ENCODE measurements at places on chromosomes 7 and 10.
A peak's percentile ranks its signal among the peaks of the same experiment; 100 is the strongest.

GRCh38 chr10:34816501-34817002 is 1.5 kb upstream of the PARD3 start:
- DNase-seq = peak; percentile 34

DNA sequence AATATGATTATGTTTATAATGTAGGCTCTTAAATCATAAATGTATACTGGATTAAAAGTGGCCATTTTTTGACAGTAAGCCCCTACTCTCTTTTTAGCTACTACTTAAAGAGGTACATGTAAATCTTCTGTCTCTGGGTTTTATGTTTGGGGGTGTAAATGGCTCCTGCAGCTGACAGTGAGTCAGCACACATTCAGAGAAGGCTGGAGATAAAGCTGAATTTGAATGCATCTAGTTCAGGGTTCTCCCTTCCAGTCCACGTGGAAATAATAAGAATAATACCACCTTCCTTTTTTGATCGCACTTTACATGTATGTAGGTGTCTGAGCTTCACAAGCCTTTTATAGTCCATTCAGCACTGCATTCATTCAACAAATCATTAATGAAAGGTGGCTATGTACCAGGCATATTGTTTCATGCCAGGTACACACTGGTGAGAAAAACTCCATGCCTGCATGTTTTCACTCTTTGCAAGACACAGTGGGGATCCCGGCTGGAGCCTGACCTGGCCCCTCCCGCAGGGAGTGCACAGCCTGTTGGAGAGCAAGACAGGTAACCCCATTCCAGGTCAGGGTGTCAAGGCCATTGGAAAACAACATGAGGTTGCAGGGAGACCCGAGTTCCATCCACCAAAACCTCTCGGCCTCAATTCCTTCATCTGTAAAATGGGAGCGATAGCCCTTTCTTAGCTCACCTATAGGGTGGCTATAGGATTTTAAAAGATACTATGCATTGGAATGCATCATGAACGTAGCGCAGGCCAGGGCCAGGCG is 107.5 kb upstream of the ANLN start:
- DNase-seq = no peak

- no peak for DNase-seq
Observed at GRCh38 chr7:12609561-12609960, 39.0 kb downstream of the SCIN start.

DNA sequence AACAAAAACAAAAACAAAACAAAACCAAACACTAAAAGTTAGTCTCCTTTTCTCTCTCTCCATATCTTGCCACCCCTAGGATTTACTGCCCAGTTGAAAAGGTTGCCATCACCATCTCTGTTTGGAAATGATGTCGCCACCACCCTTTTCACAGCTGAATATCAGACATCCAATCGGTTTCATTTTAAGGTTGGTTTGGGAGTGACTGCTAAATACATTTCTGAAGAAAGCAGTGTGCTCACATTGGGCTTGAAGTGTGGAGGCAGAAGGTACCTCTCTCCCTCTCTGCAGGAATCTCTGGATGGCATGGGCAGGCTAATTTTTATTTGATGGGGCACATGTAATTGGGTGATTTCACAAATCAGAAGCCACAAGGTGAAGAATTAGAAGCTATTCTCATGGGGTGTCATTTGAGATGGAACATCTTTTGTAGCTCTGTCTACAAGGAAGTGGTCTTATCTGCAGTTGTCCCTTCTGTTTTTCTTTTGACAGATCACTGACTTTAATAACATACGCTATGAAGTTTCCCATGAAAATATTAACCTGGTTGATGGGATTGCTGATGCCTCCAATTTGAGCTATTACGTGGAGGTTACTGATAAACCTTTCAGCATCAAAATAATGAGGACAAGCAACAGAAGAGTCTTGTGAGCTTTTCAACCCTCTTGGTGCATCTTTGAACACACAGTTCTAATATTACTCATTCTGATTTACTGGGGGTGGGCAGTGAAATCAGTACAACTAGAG is 20.1 kb downstream of the MGAM2 start:
- no peak for DNase-seq

DNA sequence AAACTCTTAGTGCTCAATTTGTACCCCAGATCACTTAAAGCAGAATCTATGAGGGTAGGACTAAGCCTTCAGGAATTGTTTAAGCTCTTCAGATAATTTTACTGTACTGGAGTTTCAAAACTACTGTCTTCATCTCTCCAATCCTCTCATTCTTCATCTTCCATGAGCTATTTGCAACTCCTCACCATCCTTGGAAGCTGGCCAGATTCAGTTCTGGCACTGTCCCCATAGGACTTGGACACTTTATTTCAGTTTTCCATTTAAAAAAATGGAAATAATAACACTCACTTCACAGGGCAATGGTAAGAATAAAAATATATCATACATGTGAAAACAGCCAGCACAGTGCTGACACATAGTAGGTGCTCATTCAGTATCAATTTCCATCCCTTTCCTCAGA is 74.6 kb downstream of the PPP1R17 start:
- DNase-seq = no peak

- DNase-seq = no peak
Observed at GRCh38 chr7:76189276-76189675, 12.4 kb upstream of the SRRM3 start.

GRCh38 chr10:52752261-52752660 is 20.3 kb downstream of the MBL2 start:
- no peak for DNase-seq

GRCh38 chr7:117009705-117010361 is 56.5 kb downstream of the ST7 start:
- no peak for DNase-seq

DNA sequence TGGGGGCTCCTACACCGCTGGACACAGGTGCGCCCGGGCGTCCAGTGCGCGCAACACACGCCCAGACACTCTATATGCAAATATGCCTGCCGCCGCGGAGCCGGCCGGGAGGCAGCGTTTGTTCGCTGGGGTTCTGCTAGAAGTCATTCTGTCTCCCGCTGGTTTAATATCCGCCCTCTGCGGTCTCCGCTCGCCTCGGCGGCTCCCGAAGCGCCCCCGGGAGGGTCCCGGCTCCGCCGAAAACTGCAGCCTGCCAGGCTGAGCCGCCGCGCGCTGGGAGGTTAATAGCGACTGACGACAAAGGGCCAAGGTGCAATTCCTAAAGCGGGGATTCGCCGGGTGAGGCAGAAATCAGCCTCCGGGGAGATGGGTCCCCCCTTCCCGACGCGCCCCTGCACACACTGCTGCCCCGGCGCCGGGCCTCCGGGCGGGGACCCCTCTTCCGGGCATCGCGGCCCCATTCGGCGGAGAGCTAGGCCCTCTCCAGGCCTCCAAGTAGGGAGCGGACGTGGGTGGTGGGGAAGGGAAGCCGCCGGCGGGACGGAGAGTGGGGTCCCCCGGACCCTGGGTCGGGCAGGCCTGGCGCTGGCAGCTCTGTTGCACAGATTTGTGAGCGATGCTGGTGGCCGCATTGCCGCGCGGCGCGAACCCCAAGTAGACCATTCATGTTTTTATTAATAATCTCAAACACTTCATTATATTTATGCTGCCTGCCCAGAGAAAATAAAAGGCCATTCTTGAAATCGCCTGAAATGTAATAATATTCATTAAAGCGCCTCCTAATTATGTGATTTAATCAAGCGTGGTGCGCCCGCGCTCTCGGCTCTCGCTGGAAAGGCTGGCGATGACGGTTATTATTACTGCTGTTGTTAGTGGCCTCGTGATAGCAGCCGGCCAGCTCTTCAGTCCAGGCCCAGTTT is 9.1 kb downstream of the EN2 start:
- DNase-seq = no peak

- no peak for DNase-seq
Observed at GRCh38 chr7:142809671-142810070, 38.9 kb downstream of the PRSS2 start.

DNA sequence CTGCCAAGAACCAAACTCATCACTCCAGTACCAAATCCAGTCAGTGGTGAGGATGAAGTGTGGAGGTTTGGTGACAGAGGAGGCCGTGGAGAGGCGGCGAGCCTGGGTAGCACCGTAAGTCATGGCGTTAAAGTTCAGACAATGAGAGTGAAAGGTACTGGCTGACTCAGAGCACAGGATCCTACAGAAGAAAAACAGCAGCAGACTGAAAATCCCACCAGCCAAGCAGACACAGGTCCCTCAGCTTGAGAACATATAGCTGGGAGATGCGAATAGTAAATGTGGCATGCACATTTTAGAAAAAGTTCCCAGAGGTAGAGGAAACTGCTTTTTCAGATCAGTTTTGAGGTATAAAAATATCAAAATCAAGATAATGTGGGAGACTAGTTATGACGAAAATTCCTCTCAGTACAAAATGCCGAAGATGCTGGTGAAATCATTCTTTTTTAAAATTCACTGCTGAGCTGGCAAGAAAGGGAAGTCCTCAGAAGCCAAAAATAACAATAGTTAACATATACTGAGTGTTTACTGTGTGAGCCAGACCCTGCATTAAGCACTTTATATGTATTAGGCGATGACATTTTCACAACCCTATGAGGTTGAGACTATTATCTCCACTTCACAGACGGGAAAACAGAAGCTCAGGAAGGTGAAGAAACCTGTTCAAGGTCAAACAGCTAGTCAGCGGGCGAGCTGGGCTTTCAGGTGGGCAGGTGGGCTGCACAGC is 20.9 kb downstream of the PARP12 start:
- DNase-seq = no peak

- DNase-seq = no peak
Observed at GRCh38 chr7:73968487-73968886, 59.5 kb upstream of the ELN start.

GRCh38 chr7:3559278-3559677 is 258.2 kb downstream of the SDK1 start:
- no peak for DNase-seq

DNA sequence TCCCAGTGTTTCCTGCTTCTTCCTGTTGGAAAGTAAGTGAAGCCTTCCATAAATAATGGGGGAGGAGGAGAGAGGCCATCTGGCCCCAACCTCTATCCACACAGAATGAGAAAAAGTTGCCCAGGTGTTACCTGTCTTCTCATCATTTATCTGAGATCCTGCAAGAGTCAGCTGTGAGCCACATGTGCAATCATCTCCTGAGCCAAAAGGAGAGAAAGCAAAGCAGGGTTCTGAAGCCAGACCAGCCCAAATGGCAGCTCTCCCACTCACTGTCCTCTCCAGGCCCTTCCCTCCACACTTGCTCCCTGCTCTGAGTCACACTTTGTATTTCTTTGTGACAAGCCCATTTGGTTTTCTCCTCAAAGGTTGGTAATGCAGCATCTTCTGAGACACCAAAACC is 65.9 kb downstream of the FAM204A start:
- no peak for DNase-seq

- no peak for DNase-seq
Observed at GRCh38 chr7:66524738-66525137, 103.9 kb upstream of the KCTD7 start.

DNA sequence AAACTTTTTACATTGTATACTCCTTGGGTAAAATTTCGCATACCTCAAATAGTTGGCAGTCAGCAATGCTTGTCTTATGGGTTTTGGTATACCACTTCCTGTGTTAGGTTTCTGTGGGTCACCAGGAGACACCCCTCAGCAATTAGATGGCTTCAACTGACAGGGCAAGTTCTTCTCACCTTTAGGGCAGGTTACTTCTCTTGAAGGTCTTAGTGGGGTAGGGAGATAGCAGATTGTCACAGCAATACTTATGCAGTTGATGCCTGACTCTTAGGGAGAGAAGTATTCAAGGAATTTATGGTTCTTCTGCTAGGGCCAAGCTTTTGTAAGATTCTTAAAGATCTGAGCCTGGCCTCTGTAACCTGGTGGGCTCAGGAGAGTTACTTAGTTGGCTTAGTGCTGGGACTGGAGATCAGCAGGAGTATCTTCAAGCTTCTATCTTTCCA is 42.9 kb downstream of the MKLN1 start:
- no peak for DNase-seq

GRCh38 chr7:165661-166337 is 26.6 kb upstream of the FAM20C start:
- no peak for DNase-seq

GRCh38 chr7:125834421-125834820 is 904.8 kb upstream of the POT1 start:
- no peak for DNase-seq

GRCh38 chr7:45241339-45242109 is 83.9 kb downstream of the RAMP3 start:
- DNase-seq = no peak

- no peak for DNase-seq
Observed at GRCh38 chr7:42097752-42098151, 139.3 kb downstream of the GLI3 start.

DNA sequence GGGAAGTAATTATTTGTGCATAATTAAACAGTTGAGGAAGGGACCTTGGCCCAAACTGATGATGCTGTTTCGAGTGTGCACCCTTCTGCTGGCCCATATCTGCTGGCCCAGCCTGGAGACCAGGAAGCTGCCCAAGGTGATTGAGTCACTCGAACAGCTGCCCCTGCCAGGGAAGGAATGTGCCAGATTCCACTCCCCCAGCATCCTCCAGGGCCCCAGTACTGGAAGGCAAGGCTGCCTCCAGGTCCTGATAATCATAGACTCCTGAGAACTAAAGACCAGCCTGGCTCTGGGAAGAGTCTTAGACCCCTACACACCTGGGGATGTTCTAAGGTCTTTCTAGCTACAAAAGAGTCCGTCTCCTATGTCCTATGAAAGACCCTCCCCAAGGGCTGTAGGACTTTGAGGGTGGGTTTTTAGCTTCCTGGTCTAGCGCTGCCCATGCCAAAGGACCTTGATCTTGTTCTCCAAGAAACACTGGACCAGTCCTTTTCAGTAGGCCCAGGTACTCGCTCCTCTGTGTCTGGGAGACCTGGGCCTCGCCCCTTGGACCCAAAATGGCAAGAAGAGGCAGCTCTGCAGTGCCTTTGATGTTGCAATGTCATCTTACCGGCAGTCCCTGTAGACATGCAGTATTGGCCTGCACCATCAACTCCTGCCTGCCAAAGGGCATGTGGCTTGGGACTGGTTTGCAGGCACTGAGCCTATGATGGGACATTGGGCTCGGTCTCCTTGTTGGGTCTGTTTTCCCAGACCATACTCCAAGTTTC is 103.2 kb upstream of the GPR26 start:
- DNase-seq = no peak

GRCh38 chr10:107806026-107806425 is 641.5 kb upstream of the SORCS1 start:
- no peak for DNase-seq

- DNase-seq = no peak
Observed at GRCh38 chr10:60246382-60246781, 143.3 kb downstream of the ANK3 start.

DNA sequence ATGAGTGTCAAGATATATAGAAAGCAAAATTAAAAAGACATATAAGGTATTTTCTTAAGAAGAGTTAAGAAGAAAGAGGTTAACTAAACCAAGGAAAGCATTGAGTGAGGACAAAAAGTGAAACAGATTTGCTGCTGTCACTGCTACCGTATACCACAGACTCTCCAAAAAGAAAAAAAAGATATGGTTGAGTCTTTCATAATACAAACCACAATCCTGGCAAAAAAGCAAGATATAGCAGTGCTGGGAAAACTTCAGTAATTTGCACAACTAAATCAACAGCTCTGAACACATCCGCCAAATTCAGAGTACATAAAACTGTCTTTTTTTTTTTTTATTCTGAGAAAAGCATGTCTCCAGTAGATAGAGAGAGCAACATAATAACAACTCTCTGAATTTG is 114.7 kb downstream of the ETV1 start:
- no peak for DNase-seq

Measured in left renal pelvis (tissue), 4 donors.